ENCODE measurements at places on chromosomes 3 and 15.

DNA sequence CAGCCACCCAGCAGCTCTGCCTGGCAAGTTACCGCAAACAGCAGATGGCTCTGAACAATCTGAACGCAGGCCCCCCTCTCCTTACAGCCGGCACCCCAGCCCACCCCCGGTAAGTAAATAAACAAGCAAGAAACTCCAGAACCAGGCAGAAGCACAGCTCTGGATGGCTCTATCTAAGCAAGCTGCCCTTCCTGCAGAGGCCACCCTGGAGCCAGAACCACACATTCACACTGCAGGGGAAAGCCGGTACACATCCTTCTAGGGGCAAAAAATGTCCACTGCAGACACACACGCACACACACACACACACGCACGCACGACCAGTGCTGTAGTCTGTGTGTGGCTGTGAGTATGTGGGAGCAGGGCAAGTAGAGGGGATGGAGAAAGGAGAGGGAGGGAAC is 63.9 kb downstream of the ADCY5 start:
- DNase-seq: no peak

GRCh38 chr15:85636351-85636750 is 158.4 kb downstream of the KLHL25 start:
- no peak for DNase-seq

DNA sequence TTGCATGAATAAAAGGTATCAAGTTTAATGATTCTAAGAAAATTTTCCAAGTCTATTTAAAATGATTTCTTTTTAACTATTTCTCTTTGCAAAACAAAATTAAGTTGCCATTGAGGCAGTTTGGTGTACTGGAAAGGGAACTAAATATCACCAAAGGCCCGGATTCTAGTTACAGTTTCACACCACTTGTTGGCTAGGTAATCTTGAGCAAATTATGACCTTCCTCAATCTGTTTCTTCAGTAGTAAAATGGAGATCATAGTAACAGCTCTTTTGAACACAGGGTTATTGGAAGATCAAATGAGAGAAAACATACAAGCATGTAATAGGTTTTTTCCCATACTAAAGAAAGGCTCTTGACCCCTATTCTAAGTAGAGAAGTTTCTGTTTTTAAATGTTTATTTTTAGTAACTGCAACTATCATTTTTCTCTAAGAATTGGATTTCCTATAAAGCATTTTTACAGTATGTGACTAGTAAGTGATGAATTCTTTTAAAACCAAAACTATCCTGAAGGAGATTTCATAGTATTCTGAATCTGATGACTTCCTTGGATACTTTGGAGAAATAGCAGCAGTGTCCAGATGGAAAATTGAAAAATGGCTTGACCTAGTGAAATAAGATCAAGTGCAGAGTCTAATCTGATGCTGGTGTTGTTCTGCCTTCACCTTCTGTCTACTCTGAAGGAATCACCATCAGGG is 15.7 kb downstream of the SCAANT1 start:
- DNase-seq: no peak

DNA sequence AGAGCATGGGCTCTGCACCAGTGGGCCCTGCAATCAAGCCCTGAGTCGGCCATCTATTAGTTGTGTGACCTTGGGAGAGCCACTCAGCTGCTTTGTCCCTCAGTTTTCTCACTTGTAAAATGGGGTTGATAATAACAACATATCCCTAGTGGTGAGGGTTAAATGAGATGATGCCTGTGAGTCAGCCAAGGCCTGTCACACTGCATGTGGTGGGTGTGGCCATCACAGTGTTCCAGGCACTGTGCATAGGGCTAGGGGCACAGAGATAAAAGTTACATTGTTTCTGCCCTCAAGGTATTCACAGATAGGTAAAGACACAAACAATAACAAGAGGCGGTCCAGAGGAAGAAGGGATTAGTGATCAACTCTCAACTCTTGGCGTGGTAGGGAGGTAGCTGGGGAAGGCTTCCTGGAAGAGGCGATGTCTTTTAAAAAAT is 19.5 kb downstream of the SMAD6 start:
- no peak for DNase-seq

GRCh38 chr3:61858054-61858453 is 296.7 kb downstream of the PTPRG start:
- no peak for DNase-seq

DNA sequence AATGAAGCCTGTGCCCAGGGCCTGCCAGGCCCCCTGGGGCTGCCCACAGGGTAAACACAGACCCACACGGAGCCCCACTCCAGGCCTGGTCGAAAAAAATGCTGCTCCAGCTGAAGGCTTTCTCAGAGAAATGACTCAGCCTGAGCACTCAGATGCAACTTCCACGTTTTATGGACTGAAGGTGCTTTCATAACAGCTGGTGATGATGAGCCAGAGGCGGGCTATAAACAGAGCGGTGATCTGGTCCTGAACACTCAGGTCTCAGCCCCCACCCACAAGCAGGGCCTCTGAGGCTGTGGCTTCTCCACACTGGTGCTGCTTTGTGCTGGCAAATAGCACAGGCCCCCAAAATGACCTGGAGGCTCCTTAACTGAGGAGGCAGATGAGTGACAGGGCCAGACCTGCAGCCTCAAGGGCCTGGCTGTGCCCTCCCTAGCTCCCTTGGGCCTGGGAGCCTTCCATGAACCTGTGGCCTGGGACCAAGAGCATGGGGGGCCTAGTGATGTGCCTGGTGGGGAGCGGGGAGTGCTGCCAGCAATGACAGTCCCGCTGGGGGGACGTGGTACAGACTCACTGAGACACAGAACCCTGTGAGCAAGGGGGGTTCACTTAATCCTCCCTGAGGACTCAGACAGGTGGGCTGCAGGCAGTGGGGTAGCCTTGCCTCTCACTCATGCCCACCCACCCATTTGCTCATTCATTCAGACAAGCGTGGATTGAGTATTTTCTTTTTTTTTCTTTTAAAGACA is 23.0 kb upstream of the FURIN start:
- DNase-seq: no peak

- no peak for DNase-seq
These were observed 843.8 kb downstream of the VGLL3 start for GRCh38 chr3:86147119-86147518.

DNA sequence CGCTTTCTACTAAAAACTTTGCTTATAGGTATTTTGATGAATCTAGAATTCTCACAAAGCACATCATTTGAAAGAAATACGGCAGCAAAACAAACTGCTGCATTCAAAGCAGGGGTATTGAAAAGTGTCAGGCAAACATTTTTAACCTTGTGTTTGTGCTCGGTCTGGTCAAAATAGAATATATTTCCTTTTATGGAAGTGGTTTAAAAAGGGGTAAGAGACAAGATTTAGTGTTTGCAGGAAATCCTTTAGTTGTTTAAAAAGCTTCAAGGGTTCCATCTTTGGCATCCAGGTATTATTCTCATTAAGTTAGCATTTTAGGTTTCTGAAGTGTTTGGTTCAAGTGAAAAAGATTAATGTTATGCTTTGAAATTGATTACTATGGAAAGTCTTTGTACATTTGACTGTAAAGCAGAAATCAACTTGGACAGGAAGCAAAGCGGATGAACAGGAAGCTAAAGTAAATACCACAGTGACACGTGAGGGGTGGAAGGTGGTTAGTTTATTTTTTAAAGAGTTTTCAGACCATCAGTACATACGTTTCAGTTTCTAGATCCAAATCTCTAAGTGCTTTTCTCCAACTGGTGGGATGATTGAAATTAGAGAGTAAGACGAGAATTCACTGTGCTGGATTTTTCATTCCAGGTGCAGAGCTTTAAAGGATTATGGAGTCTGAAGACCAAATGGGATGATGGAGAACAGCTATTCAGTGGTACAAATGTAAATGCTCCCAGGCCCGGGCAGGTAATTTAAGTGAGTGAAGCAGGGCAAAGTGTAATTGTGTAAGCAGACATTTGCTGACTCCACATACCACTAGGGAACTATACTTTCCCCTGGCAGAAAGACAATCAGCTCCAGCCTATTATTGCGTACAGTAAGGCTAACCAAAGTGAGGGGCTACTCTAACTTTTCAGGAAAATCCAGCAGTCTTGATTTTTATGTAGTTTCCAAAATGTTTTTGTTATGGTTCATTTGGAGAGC is 341.8 kb upstream of the TBL1XR1 start:
- no peak for DNase-seq

DNA sequence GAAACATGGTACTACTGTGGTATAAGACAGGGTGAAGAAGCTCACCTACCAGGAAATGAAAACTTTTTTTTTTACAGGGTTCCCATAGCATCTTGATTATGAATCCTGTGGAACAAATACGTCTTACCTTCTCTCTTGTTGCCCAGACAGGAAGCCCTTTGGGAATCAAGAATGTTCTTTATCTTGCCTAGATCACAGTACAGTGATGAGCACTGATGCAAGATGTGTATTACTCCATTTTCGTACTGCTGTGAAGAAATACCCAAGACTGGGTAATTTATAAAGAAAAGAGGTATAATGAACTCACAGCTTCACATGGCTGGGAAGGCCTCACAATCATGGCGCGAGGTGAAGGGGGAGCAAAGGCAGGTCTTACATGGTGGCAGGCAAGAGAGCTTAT is 281.3 kb downstream of the UBE2E2 start:
- DNase-seq: no peak

DNA sequence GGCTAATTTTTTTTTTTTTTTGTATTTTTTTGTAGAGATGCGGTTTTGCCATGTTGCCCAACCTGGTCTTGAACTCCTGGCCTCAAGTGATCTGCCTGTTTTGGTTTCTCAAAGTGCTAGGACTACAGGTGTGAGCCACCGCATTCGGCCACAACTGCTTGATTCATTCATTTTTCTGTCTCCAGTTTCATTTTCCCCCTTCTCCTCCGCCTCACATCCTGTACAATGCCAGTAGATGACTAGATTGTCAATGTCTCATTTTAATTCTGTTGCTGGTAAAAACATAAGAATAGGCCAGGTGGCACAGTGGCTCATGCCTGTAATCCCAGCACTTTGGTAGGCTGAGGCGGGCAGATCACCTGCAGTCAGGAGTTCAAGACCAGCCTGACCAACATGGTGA is 12.0 kb upstream of the ZNF592 start:
- DNase-seq: no peak

DNA sequence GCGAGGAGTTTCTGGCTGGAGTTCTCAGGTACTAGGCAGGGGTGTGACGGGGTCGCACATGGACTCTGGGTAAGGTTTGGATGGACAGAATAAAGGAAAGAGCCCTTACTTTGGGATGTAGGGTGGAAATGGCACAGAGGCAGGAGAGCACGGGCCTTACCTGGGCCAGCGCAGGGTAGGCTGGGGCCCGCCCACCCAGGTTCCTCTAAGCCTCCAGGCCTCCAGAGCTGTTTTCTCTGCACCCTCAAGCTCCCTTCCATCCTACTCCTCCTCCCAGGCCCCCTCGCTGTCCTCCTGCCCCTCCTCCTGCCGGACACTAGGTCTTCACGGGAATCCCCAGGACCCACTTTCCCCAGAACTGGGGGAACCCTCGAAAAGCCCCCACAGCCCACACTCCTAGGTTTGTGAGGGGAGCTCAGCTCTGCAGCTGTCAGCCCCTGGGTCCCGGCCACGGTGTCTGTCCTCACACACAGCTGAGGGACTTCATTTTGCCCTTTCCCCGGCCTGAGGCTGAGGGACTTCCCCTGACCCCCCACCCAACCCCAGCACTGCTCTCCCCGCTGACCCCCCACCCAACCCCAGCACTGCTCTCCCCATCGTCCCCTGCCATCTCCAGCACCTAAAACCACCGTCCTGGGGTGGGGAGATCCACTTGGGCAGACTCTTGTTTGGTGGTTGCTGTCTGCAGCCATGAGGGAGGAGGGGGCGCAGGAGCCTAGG is 53.0 kb upstream of the PCSK6 start:
- DNase-seq: no peak

DNA sequence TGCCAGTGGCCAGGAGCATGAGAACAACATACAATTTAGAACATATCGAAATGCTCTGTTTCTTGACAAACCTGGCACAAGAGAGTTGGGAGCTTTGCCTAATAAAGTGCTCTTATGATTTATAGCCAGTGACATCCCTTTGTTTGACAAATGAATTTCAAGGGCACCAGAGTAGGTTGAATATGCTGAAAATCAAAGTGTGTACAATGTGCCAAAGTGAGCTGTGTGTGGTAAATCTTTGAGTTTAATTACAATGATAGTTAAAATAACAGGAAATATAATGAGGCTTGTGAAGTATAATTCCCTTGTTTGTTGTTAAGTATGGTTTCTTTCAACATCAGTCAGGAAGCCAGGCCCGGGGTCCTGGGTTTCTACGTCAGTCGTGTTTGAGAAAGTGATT is 211.9 kb downstream of the EBLN2 start:
- no peak for DNase-seq

DNA sequence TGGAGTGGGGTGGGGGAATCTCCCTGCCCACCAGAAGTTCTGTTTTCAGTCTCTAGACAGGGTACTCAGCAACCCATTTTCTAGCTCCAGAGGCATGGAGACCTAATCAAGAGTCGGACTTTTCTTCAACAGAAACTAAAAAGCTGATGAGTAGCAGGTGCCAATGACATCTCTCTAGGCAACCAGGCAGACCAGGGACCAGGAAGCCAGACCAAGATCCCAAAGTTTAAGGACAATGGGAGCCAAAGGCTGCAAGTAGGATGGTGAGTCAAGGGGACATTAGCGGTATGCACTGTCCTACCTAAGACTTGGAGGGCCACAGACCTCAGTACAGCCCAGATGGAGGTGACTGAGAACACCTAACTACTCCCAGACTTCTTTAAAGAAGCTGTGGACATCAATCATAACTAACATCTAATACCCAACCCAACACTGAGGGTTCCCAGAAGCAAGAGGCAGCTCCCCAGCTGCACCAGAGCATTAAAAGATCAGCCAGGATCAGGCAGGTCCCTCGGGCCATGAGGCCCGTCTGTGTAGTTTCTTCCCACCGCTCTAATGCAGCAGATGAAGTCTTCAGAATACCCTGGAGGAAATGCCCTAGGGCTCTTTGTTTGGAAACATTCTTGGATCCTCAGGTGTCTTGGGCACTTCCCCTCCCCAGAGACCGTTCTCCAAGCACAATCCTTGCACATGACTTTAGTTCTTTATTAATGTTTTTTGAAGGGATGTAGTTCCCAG is 979 bp downstream of the CCDC71 start:
- no peak for DNase-seq

DNA sequence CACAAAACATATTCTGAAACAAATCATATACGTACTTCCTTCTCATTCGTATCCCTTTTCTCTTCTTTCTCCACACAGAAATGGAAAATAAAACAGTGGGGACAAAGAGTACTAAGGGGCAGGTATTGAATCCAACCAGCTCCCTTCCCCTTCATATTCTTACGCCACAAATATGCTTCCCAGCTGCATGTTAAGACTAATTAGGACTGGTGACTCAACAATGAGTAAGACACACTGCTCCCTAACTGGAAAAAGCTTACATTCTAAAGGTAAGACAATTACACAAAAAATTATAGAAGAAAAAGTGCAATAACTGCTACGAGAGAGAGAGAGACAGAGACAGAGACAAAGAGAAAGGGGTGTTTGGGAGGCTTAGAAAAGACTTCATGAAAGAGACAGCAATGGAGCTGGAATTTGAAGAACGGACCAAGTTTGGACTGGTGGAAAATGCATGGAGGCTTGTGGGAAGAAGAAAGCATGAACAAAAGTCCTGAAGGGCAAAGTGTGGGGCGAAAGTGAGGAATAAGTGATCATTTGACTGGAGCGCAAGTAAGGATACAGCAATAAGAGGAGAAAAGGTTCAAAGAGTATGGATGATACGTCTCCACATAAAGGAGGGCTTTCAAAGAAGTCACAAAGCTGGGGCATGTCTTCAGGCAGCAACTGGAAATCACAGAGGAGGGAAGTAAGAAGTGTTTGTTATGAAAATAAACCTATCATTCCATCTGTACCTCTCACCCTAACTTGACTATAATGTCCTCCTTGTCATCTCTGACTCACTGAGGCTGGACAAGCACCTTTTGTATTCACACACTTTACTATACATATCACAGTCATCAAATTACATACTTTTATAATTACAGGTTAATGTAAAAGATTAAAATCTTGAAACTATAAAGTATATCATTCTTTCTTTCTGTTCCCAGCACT is 49.2 kb downstream of the RYK start:
- no peak for DNase-seq
